ENCODE measurements at places on chromosomes 12 and 14. TPM values are rescaled to one million over a fixed set of nuclear protein-coding genes. Genes with fewer than 3 reads are reported as not detected.

- DNase-seq, result no peak
These were observed 1226.7 kb downstream of the FLRT2 start for GRCh38 chr14:86756521-86757190.

The ANKS1B gene
- 3.5 TPM for total RNA-seq

DNA sequence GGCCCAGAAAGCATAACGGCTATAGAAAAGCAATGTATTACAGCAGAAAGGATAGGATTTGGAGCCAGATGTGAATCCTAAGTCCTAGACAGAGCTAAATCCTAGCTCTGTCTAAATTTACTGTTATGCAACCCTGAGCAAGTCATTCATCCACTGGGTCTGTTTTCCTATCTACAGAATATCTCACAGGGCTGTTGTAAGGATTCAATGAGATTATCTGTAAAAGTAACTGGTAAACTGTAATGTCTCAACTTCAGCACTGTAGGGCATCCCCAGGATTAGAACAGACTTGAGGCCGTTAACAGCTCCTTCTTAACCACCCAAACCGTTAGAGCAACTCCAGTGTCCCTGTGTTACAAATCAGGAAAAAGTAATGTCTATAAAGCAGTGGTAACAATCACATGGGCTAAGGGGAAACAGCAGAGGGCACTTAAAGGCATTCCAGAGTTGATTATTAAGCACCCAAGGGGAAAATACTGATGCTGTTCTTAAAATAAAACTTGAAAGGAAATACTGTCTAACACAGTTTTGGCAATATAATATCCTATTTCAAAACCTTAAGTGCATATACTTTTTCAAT is 10.1 kb downstream of the GMFB start:
- no peak for DNase-seq

- DNase-seq, result peak; percentile 73
These were observed at the start of gene SETD1B for GRCh38 chr12:121803861-121804416. Gene SETD1B, plus strand, starts transcription at chr12:121804009. Its CDS starts 729 bp downstream, at chr12:121804738.

- DNase-seq, result no peak
These were observed 108.8 kb downstream of the RAD51B start for GRCh38 chr14:67928375-67928774.

DNA sequence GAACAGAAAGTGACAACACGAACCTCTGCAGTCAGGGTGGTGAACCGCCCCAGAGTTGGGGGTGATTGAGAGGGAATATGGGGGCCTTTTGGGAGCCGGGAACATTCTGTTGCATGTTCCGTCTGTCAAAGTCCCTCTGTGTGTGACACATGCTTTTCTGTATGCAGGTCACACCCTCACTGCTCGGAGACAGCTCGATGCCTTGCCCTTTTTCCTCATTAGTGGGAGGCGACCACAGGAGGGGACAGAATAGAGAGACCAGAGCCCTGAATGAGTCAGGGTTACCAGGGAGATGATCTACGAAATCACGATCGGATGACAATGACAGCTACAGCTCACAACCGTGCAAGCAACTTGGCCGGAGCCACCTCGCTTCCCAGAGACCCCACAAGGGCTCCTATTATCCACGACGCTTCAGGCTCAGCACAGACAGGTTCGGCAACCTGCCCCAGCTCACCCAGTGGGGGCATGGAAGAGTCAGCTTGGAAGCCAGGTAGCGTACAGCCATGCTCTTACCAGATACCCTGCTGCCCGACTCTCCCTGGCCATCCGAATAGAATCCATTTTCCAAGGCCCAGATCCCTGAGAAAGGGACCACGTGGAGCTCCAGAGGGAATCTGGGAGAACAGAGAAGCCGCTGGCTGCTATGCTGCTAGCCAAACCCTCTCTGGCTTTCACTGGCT is 38.8 kb downstream of the TESC start:
- no peak for DNase-seq

DNA sequence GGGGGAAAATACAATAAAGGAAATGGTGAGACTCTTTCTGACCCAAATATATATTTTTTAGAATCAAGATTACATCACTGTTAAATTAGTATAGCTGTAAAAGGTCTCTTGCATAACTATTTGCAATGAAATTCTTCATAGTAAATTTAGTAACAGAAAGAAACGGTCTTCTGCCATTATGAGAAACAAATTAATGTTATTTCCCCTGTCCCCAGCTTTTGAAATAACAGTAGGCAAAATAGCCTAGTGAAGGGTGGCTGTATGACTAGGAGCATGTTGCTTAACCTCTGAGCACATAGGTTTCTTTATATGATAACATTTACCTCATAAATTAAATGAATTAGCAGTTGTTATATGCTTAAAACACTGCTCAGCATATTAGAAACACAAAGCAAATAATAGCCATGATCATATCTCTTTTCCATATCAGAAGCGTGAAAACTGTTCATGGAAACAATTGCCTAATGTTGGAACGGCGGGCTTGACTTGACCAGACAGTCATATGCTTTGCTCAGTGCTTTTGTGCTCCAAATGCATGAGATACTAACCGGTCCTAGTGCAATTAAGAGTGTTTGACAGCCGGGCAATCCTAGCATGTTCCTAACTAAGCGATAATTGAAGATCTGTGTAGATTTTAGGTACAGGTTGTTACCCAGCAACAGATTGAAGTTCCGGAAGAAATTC is 24.0 kb downstream of the BHLHE41 start:
- DNase-seq, result no peak

DNA sequence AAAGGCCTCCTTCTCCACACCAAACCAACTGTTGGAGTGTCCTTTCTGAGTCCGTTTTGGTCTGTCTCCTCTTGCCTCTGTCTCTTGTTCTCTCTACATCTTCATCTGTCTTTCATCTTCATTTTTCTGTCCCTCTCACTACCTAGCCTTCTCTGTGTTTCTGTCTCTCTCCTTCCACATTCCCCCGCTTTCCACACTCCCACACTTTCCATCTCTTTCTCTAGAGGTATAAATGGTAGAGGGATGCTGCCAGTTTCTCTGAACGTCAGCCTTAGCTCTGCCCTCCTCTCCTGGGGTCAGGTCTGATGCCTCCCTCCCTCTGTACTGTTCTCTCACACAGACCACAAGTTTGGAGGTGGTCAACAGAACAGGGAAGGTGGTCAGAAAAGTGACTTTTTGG is 42.9 kb downstream of the SMUG1 start:
- no peak for DNase-seq

- no peak for DNase-seq
These were observed 15.5 kb upstream of the BEGAIN start for GRCh38 chr14:100602621-100603230.

The FOXN4 gene
- total RNA-seq, result not detected

DNA sequence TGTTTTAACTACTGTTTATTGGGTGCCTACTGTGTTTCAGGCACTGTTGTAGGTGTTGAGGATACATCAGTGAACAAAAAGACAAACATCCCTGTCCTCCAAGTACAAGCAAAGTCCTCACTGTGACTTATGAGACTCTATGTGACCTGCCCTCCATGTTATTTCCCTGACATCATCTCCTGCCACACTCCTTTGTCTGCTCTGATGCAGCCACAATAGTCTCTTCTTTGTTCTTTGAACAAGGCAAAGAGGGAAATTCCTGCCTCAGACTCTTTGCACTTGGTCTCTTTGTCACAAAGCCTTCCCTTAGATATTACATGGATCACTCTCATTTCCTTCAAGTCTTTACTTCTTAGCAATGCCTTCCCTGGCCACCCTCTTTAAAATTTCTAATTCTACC is 240.1 kb upstream of the SRRM4 start:
- no peak for DNase-seq

The GDF3 gene
- total RNA-seq, result not detected

- no peak for DNase-seq
These were observed 351.2 kb downstream of the KCNH5 start for GRCh38 chr14:62694075-62694474.

DNA sequence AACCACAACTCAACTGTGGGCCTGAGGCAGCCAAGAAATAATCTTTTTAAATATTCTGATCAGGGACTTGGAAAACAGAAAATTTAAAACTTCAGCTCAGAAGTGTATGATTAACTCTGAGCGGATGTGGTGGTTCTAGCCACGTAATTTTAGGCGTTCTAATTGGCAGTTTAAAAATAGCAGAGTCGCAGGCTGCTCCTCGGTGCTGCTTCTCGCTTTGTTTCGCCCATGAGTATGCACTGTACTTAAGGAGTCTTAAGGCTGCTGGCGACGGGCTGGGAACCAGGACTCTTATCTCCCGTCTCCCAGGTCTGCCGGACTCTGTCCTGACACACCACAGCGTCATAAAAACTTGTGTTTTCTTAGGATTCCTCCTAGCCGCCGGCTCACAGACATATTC is 113.4 kb upstream of the PELI2 start:
- peak; percentile 60 for DNase-seq

DNA sequence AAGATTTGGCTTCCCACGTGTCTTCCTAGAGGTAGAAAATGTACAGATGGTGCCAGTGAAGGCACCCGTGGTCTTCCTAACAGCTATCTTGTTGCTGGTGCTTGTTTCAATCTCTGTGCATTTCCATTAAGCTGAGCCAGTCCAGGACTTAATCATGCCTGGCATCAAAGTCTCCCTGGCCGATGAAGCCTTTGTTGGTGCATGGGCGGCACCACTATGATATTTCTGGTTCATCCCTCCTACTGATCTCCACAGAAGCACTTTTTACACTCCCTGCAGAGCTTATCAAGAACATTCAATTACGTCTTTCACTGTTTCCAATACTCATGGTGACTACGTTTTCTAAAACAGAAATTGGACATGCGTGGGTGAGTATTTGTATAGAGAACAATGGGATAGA is 128.4 kb downstream of the TTC8 start:
- no peak for DNase-seq

All from right cardiac atrium (tissue), 5 donors.